ENCODE measurements at places on chromosomes 16 and 17.

GRCh38 chr17:17565471-17566339 is 25.8 kb downstream of the PEMT start:
- no peak for DNase-seq

DNA sequence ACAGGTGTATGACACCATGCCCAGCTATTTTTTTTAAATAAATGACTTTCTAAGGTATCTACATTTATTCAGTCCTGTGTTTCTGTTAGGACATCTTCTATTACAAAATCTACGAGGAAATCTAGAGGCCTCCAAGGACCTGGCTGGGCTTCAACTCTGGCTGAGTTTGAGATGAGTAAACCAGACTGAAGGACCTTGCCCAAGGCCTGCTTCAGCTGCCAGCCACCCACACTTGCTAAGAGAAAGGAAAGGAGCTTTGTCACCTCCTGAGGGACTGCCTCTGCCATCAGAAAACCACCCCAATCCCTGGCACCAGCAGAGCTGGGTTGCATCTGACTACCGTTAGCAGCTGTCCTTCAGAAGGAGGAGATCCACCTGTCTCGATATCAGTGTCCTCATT is 1.3 kb upstream of the MYO1D start:
- DNase-seq: no peak

DNA sequence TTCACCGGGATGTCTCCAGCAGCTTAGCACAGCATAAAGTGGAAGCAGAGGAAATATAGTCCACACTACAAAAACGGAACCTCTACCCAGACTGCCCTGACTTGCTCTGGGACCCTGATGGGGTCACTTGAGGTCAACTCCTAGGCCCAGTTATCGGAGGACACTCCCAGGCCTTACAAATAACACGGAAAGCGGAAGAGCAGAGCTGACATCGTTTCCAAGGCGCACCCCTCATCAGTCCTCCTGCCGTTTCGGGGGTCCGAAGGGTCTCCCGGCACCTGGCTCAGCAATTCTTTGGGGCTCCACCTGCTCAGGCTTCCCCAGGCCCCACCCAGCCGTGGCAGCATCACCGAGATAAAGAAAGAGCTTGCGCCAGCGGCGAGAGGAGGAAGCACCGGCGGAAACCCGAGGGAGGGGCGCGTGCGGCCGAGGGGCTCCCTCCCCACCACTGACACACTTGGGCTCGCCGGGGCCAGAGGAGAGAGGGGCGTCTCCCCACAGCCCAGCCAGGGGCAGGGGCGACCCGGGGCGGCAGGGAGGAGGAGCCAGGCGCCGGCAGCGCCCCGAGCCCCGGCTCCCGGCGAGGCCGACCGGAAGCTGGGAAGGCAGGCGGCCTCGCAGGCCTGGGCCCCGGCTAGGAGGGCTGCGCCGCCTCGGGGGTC is 727 bp downstream of the CORO7 start:
- no peak for DNase-seq

GRCh38 chr16:58280146-58280845 is 14.5 kb downstream of the PRSS54 start:
- DNase-seq: no peak

DNA sequence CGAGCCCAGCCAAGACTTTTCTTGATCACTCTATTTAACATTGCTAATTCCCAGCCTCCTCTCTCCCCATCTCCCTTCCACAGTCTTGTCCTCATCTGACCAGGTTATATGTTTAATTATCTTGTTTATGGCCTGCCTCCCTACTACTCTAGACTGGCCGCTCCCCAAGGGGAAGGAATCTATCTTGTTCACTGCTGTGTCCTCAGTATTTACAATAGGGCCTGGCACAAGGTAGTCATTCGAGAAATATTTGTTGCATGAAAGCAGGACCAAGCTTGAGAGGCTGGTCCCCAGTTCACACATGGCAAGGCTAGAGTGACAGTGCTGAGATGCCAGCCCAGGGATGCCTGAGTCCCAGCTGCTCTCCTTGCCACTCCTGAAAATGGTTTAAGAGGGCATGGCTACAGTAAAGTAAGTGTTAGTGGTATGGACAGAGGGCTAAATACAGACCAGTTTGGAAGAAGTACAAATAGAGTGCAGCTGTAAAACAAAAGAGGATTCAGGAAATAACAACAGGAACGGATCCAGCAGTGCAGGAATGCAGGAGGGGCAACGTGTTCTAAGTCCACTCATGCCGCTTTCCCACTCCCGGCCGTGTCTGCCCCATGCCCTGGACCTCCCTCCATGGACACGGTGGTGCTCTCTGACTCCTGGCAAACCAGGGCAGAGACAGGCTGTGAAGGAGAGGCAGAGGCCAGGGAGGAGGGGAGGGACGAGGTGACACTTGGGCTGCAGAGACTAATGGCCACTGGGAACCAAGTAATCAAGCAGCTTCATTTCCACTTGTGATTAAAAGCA is 65.6 kb downstream of the TOM1L2 start:
- no peak for DNase-seq

- no peak for DNase-seq
Measured at GRCh38 chr17:37312137-37312923, 63.5 kb upstream of the C17orf78 start.

DNA sequence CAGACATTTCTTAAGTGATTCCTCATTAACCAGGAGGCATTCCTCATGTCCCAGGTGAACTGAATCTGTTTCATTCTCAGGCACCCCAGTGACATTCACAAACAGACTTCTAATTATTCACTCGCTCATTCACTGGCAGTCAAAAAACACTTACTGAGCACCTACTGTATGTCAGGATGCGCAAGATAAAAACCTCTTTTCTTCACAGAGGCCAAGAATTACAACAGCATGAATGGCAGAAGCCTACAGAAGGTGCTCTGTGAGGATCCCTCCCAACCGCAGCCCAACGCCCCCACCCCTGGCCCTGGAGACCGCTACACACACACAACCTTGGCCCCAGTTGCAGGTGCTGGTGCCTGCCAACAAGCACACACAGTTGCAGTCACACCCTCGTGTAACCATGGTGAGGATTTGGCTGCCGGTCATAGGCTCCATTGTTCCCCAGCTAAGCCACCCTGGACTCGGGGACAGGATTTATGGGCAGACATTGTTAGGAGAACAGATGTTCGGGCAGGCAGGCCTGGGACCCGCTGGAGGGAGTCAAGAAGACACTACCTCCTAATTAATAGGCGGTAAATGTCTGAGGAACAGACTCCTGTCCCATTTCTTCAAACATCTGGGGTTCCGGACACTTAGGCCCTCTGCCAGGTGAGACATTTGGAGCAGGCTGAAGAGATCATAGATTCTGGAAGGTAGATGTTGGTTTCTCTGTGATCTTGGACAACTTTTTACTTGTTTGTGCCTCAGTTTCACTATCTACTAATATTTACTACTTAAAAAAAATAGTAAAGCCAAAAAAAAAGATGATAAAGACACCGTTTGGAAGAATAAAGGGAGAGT is 43.2 kb downstream of the CUEDC1 start:
- peak; percentile 90 for DNase-seq

DNA sequence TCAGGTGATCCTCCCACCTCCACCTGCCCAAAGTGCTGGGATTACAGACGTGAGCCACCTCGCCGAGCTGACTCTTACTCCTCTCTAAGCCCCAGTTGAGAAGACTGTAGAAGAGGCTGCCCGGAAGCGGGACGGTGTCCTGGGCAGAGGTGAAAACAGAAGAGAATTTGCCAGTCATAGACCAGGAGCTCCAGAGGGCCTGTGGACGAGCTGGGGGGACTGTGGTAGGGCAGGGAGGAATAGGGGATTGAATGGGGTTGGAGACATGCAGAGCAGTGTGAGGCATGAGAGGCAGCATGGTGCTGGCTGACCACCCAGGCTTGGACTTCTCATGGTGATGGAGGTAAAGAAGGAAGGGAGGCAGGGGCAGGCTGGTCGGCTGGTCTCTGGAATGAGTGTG is 17.1 kb upstream of the PHB1 start:
- no peak for DNase-seq

DNA sequence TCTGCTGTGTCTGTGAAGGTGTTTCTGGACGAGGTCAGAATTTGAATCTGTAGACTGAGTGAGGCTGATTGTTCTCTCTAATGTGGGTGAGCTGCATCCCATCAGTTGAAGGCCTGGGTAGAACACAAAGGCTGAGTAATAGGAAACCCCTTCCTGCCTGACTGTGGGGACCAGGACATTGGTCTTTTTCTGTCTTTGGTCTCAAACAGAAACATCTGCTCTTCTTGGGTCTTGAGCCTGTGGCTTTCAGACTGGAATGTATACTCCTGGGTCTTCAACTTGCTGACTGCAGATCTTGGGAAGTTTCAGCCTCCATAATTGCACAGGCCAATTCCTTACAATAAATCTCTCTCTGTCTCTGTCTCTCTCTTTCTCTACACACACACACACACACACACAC is 19.6 kb upstream of the LRRC75A start:
- no peak for DNase-seq

DNA sequence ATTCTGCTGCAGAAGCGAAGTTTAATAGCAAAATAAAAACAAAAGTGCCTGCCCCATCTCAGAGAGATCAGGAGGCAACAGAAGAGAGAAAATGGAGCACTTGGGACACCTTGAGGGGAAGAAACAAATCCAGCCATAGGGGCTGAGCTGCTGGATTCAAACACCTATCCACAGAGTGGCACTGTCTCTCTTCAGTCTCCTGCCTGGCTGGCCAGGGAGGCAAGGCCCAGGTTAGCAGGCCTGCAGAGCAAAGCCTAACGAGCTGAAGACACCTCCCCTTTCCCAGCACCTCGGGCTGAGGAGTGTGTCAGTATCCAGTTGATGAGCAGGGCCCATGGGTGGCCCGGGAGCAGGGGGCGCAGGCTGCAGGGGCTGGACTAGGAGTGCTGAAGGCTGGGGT is 8.8 kb upstream of the KRT31 start:
- DNase-seq: no peak

- no peak for DNase-seq
Measured at GRCh38 chr16:81987121-81987520, 24.1 kb downstream of the SDR42E1 start.
